ENCODE measurements at places on chromosomes 1 and 21.
A peak's percentile ranks its signal among the peaks of the same experiment; 100 is the strongest.

- no peak for DNase-seq
Observed at GRCh38 chr1:48309564-48310082, 87.1 kb downstream of the SLC5A9 start.

DNA sequence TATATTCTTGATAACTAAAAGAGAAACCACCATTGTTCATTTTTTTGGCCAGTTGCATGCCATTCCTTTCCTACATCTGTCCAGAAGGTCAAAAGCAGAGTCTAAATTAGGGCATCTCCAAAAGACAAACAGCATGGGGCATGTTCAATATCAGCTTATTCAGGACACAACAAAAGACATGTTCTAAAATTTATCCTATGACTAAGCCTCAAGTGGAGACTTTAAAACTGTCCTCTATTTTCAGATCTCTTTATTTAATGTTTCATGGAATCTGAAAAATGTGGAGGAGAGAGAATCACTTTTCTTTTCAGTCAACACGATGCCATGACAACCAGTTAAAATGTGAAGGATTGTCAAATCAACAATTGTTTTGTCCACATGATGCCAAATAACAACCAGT lies 303.4 kb upstream of the PRMT6 start:
- no peak for DNase-seq

GRCh38 chr1:150582371-150582770 lies 3.0 kb upstream of the MCL1 start:
- DNase-seq, result no peak

GRCh38 chr1:59487335-59488031 lies 190.6 kb downstream of the FGGY start:
- DNase-seq, result no peak

GRCh38 chr1:36339215-36339614 lies 15.8 kb upstream of the EVA1B start:
- DNase-seq, result no peak

GRCh38 chr1:216824511-216824910 lies 101.3 kb upstream of the ESRRG start:
- DNase-seq, result no peak

GRCh38 chr1:214551436-214552173 lies at the start of gene PTPN14:
Gene PTPN14, minus strand, starts transcription at chr1:214551602. Its CDS starts 86,799 bp downstream, at chr1:214464803.
- peak; percentile 26 for DNase-seq

DNA sequence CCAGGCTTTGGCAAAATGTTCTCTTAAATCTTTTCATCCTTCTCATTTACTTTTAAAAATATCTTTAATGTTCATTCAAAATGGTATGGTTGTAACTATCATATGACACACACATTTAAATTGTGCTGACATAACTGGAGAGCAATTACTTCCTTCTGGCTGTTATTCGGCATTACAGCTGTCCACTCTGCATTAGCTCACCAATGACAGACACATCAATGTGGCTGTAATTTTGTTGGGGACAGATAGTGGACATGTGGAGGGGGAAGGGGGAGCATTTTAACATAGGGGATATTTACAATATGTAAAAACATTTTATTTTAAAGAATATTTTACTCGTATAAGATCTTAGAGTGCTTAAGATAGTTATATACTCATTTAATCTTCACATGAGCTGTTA lies 319.8 kb downstream of the HMCN1 start:
- DNase-seq, result no peak

DNA sequence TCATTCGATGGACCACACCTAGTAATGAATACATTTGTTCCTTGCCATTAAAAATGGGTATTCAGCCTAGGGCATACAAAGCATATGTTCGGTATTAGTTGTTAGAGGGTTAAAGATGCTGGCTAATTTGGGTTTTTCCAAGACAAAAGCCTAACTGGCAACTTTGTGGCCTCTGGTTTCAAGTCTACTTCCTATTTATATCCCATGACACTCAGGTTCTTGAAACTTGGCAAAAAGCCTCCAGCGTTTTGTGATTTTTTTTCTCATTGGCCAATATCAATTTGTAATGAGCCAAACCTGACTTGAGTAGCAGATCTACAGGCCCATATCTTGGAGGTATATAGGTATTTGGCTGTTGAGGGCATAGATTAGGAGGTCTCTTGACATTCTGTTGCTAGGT lies 75.3 kb downstream of the C1orf21 start:
- DNase-seq, result no peak

DNA sequence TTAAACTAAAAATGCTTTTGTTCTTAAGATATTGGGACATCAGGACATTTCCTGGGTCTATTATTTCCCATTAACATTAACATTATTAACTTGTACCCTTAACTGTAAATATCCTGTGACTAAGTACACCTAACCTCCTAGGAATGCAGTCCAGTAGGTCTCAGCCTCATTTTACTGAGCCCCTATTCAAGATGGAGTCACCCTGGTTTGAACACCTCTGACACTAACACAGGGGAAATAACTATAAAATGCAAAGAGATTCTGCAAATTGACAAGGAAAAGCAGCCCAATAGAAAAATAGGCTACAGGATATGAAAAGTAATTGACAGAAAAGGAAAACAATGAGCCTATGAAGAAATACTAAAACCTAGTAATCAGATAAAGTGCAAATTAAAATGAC lies 11.6 kb upstream of the NCMAP start:
- no peak for DNase-seq

GRCh38 chr1:189606795-189607476 lies 870.7 kb downstream of the BRINP3 start:
- DNase-seq, result no peak

- no peak for DNase-seq
Observed at GRCh38 chr1:51214615-51215131, 21.4 kb upstream of the RNF11 start.

DNA sequence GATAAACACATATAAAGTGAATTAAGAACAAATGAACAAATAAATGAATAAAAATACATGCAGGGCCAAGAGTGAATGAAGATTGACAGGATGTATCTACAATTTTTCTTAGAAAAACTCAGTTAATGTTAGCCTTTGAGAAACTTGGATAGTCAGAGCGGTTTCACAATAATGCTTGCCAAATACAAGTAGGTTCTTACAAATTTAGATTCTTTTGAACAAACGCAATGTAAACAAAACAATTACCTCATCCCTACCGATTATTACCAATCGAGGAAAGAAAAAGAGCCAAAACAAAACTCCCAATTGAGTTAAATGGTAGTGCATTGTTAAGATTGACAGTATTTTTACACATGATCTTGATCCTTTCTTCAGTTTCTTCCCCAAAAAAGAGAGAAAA lies 176.9 kb upstream of the DEPDC1 start:
- no peak for DNase-seq

DNA sequence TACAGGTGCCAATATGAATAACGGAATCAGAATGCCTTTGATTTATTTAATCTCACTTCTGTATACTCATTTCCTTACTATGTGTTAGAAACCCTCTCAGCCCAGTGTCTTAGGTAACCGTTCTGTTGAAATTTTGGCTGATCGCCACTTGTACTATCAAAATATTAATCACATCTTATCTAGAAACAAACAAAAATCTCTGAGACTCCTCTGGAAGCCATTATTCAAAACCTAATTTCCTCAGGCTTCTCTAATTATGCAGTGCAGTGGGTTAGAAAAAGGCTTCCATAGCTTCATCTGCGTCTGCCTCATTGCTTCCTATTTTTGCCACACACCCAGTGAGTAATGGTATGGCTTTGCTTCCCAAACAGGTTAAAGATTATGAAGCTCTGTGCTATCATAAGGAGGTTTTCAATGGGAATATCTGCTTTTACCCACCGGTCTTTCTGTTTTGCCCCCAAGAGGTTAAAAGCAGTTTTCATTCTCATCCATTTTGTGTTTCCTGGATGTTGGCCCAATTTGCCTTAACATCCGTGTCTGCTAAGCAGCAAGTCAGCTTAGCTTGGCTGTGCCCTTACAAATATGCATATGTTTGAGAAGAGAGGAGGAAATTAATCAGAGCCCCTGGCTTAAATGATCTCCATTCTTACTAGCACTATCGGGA lies 129.6 kb downstream of the RYR2 start:
- DNase-seq, result no peak

GRCh38 chr1:114505148-114505561 lies 5.8 kb downstream of the TRIM33 start:
- DNase-seq, result no peak

DNA sequence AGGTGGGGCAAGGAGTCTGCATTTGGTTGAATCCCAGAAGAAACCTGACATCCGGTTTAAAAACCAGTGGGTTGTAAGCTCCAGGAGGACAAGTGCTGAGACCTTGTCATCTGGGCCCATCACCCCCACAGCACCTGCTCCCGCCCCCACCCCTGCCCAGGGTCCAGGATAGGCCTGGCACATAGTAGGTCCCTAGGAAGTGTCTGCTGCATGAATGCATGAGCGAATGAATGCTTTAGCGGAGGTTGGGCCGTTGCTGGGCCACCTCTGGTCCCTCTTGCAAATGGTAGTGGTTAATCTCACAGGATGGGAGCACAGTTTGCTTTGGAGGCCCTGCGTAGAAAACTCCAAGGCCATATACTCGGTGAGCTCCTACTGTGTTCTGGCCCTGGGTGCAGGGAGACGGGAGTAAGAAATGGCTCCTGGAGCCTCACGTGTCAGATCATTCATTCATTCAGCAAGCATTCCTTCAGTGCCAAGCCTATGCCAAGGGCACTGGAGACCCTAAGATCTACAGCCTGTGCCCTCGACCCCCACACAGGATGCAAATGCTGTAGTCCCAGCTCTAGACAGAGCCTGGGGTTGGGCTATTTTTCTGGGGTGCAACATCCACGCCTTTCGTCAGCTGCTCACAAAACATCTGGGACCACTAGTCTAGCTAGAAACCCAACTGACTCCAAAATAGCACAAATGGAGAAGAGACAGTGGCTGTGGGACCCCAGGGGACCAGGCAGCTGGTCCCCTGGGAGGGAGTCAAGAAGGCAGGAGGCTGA lies 28.9 kb downstream of the EPHA2 start:
- no peak for DNase-seq

DNA sequence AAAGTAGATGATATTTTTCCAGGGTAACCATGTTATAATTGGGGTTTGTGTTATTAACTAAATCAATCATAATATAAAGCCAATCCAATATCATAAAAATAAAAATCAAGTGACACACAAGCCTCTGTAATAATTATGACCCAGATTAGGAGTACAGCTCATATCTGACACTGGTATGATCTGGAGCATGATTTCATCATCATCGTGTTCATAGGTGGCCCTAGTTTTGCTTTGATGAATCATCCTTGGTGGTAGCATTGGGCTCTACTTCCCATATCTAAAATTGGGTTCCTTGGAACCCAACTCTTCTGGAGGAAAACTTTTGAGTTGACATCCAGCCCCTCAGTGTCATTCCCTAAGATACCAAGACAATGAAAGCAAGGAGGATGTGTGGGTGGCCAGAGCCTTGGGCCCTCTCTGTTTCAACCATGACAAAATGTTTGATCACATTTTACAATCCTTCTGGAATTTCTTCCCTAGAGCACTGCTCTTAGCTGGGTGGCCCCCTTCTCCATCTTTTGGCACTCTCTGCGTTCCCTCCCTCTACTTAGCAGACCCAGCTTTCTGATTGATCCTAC lies 37.0 kb upstream of the ENAH start:
- DNase-seq, result no peak

DNA sequence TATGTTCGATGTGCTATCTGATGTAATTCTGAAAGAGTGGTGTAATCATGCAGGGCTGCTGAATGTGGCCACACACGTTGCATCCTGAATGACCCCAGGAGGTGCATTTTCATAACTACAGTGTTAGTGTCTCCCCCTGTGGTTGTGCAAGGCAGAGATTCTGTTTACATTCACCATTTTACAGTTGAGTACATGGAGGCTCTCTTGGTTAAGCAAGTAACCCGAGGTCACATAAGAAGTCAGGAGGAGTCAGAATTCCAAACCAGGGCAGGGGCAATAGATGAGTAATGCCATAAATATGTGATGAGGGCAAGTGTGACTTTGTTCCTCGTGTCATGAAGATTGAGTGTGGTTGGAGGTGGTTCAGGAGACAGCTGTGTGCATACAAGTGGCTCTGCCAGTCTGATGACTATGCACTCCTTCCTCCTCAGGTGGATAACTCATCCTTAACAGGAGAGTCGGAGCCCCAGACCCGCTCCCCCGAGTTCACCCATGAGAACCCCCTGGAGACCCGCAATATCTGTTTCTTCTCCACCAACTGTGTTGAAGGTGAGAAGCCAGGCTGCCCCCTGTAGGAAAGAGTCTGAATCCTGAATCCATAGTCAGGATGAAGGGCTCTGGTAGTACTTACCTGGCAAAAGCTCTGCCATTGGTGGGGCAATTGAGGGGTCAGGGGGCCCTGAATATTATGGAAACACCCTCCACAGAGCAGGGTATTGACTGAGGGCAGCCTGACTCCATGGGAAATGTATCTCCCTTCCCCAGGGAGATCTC lies 9.3 kb downstream of the ATP1A2 start:
- DNase-seq, result no peak

GRCh38 chr1:100942304-100943046 lies 46.6 kb downstream of the SLC30A7 start:
- no peak for DNase-seq

GRCh38 chr1:212665241-212666115 lies 34.2 kb downstream of the BATF3 start:
- peak; percentile 80 for DNase-seq

- DNase-seq, result no peak
Observed at GRCh38 chr21:45019076-45019886, 55.1 kb upstream of the ADARB1 start.

DNA sequence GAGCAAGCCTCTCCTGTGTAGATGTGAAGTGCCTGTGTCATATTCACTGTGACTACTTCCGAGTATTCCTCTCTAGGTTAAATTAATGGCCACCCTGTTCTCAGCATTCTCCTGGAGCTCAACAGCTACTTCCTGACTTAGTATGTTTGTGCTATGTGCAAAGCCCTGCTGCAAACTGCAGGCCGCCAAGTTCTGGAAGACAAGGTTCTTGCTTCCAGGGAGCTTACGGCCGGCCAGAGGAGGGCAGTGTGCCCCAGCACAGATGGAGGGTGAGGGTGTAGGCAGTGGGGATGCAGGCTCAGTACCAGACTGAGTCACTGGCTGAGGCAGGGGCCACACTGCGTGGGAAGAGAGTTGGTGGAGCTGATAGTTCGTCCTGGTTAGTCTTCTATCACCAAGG lies 43.2 kb downstream of the ELK4 start:
- DNase-seq, result peak; percentile 26

DNA sequence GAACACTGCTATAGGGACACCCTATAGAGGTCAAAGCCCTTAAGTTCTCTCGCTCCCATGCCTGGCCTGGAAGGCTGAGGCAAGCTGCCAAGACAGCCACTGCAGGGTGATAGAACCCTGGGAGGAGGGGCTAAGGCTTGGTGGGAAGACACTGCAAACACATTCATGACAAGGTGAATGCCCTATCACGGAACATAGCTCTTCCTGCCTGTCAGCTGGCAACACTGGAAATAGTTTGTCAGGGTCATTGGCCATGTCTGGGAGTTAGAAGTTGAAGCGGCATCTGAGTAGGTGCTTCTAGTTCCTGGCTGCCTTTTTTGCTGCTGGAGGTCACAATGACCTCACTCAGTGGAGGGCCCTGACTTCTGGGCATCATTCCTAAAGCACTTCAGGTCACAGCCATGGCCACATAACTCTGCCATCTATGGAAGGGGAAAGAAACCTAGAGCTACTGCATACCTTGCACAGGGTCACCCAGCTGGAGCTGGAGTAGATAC lies 4.2 kb downstream of the FABP3 start:
- DNase-seq, result no peak

- no peak for DNase-seq
Observed at GRCh38 chr1:93459126-93459525, 11.2 kb downstream of the FNBP1L start.

- DNase-seq, result no peak
Observed at GRCh38 chr1:19398309-19398760, 86.2 kb downstream of the SLC66A1 start.

Measured in NCI-H1092 treated with DMSO at 0.1 percent for 48 hours (cell line).